ENCODE measurements at places on chromosomes 3 and 15.
A peak's percentile ranks its signal among the peaks of the same experiment; 100 is the strongest.

DNA sequence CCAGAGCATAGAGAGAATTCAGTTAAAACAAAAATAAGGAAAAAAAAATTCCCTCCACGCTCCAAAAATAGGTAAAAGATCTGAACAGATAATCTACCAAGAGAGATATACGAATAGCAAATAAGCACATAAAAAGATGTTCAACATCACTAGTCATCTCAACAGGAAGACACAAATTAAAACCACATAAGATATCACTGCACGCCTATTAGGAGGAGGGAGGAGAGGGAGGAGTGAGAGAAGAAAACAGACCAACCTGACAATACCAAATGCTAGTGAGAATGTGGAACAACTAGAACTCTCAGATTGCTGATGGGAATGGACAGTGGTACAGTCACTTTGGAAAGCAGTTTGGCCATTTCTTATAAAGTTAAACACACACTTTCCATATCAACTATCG, 212.5 kb downstream of the FMN1 start:
- no peak for DNase-seq

DNA sequence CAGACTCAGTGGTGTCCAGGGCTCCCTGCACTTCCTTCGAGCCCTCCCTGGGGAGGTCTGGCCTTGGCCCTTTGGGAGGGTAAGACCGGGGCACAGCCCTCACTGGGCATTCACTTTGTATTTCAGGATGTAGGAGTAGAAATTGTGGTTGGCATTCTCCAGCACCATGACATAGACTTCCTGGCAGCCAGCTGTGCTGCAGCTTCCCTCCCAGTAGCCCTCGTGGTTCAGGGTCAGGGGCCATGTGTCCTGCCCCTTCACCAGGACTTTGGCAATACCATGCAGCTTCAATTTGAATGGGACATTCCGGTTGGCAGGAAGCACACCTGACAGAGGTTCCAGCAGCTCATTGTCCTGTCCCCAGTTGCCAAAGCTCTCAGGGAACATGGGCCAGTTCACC, 47.3 kb downstream of the KY start:
- DNase-seq, result no peak

GRCh38 chr3:38601956-38602550, 47.4 kb downstream of the SCN5A start:
- DNase-seq, result peak; percentile 74

DNA sequence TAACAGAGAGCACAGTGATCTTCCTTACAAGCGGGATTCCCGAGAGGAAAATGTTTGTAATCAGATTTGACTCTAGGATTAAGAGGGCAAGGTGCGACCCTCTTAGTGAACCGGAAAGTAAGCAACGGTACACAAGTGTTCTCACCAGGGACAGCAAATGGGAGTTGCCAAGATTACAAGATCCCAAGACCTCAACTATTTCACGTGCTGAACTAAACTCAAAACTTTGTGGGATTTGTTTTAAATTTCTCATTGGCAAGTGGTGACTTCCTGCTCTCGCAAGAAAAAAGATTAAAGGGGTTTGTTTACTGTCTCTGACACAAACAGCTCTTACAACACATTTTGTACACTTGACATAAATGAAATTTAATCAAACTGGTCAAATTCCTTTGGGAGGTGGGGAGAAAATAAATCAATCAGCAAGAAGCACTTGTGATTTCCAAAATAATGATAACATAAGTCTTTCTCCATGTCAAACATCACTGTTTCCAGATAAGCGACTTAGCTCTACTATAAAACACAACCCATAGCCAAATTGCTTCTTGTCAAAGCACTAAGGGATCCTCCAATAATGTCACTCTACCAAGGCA, 2.2 kb upstream of the PGPEP1L start:
- no peak for DNase-seq

DNA sequence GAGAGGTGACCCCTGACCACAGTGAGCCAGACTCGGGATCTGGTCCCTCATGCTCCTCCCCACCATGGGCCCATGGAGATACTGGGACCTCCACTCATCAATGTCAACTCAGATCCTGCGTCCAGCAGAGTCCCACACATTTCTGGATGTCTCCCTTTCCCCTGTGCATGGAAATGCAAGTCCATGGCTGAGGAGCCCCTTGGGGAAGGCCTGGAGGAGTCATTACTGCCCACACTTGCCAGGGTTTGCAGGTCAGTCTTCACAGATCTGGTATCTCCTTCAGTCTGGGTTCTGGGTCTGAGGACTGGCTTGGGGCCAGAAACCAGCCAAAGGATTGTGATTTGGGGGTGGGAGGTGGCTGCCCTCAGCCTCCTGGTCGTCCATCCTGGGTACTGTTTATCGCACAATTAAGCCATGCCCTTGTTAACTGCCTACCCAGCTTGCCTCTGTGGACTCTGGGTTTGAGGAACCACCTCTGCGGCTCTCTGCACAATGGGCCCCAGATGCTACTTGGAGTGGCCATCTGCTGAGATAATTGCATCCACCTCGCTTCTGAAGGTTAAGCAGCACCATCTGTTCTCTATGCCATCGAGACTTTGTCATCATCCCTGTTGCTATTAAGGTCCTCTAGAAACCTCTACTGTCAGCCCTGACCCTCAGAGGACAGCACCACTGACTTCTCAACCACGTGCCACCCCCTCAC, 49.9 kb upstream of the KLF13 start:
- DNase-seq, result peak; percentile 74

DNA sequence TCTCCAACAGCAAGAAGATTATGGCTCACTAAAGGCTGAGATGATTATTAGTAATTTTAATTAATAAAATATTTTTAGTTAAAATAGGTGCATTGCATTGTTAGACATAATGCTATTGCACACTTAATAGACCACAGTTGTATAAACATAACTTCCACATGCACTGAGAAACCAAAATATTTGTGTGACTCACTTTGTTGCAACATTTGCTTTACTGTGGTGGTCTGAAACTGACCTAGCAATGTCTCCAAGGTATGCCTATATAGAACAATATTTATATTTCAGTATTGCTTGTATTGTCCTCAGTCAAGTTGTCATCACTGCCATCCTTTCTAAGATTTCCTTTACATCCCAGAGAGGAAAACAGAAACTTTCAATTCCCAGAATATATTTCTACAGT, 1215.2 kb downstream of the SI start:
- DNase-seq, result no peak

GRCh38 chr3:156834435-156834834, 8.3 kb downstream of the LEKR1 start:
- DNase-seq, result no peak

- DNase-seq, result peak; percentile 76
Observed at GRCh38 chr3:197428117-197428801, 127.5 kb downstream of the BDH1 start.

DNA sequence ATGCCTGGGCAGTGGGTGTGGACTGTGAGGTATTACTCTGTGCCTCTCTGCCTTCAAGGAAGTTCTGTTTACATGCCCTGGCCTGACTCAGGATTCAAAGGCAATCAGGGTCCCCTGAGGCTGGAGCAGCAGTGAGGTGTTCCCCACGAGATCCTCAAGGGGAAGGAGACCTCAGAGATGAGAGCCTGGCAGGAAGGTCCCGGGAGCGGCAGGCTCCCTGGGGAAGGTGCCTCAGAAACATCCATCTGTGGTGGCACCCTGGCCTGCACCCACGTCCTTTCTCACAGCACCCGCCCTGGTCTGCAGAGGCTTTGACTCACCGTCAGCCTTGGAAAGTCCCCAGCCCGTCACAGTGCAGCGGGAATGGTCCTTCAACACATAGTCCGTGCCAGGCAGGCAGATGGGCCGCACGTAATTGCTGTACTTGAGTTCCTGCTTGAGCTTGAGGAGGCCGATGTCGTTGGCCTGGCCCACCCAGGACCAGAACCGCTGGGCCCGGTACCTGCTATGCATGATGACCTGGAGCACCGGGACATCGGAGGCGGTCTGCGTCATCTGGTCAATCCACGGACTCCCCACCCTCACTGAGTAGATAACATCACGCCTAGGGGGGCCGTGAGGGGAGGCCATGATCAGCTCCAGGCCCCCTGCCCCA, 3.6 kb downstream of the PRSS50 start:
- DNase-seq, result no peak

GRCh38 chr15:68846851-68847439, 26.2 kb upstream of the ANP32A start:
- no peak for DNase-seq

- no peak for DNase-seq
Observed at GRCh38 chr15:47661661-47662180, 55.6 kb upstream of the SEMA6D start.

GRCh38 chr15:90360746-90361145, 8.7 kb downstream of the ZNF774 start:
- no peak for DNase-seq

GRCh38 chr3:3586336-3586735, 212.9 kb upstream of the LRRN1 start:
- DNase-seq, result no peak

DNA sequence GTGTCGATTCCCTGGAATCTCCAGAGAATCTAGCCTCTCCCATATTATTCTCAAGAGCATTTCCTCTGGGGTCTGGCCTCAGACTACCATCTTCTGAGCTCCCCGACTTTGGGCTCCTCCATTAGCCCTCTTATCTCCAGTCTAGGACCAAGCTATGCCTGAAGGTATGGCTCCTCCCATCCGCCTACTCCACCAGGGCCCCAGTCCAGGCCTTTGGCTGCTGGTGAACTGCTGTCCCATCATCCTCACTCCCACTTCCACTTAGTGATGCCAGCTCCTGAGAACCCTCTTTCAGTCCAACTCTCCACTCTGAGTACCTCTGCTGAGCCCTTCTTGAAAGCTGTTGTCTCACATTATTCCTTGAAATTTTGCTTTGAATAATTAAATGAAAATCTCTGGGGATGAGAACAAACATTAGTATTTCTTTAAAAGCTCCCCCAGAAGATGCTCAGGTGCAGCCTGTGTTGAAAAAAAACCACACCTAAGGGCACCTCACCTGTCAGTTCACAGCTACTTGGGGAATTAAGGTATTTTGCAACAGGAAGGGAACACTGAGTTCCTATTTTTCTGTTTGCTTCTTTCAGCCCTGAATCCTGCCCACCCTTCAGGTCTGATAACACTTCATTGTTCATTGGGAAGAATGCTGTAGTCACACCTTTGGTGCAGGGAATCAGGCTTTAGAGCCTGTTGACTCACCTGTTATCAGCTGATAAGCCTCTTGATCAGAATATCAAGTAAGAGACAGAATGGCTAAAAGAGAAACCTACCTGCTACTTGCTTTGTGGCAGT, 9.5 kb downstream of the CLDN18 start:
- no peak for DNase-seq

GRCh38 chr3:27939940-27940339, 217.8 kb upstream of the EOMES start:
- no peak for DNase-seq

DNA sequence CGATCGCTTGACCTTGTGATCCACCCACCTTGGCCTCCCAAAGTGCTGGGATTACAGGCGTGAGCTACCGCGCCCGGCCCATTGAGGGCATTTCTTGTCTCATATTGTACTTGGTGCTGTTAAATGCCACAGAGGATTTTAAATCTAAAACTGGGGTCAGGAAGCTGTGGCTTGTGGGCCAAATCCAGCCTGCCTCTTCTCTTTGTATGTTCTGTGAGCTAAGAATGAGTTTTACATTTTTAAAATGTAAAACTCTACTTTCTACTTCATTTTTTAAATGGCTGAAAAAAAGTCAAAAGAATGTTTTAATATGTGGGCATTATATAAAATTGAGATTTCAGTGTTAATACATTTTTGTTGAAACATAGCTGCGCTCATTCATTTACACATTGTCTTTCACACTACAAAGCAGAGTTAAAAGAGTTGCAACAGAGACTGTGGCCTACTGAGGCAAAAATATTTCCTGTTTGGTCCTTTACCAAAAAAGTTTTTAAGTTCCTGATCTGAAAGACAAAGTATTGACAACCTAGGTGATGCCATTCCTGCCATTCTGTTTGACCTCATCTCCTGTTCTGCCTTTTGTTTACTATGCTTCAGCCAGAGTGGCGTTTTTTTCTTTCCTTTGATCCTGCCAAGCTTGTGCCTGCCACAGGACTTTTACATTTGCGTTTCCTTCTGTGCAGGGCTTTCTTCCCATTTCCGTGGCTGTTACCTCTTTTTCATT, 50.4 kb downstream of the PDCD6IP start:
- no peak for DNase-seq

DNA sequence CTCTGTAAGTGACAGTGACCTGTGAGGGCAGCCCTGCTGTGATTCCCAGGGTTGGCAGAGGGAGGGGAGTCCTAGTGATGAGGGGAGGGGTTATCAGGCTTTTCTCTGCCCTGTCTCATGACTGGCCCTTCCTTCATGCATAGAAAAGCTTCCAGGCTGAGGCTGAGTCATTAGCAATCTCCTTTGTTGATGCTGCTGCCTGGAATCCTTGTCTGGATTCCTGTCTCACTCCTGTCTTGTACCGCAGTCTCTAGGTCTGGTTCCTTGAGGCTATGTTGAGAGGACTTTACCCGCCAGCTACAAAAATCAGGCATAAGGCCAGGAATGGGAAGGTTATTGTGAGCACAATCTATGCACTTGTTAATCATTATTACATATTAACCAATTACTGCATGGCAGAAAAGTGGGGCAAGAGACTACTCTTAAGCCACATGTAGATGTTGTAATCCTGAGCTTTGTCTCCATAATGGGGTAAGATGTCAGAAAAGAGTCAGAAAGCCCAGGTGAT, 7.2 kb downstream of the KLHL6 start:
- no peak for DNase-seq

GRCh38 chr15:61146931-61147230, 82.2 kb downstream of the RORA start:
- no peak for DNase-seq

- no peak for DNase-seq
Observed at GRCh38 chr3:65685621-65686235, 353.0 kb downstream of the MAGI1 start.

- DNase-seq, result no peak
Observed at GRCh38 chr3:32758375-32758753, 59.4 kb upstream of the TRIM71 start.

DNA sequence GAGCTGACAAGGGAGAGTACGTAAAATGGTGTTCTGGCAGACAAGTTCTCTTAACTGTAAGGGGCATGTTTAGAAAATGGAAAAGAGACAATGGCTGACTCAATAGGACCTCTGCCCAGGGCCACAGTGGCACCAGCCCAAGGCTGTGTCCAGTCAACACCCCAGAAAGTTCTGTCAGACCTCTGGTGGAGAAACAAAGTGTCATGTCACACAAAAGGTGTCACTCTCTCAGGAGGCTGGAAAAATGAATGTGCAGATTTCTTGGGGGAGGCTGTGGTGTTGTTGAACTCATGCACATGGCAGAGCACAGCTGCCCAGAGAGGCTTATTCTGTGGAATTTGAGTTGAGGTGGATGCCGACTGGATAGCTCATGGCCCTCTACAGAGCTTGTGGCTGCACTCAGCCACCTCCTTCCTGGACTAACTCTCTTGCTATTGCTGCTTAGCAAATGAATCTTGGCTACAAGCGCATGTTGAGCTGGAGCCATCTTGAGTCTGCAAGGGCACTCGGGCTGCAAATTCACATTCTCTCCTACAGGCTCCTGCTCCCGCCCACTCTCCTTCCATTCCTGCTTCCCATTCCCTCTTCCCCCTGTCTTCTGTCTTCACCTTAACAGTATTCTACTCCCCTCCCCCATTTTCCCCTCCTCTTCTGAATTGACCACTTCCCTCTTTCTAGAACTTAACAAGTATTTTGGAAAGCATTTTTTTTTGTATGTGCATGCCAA, 55.8 kb upstream of the SLC7A14 start:
- DNase-seq, result no peak

- DNase-seq, result no peak
Observed at GRCh38 chr15:63094495-63094931, 27.1 kb upstream of the LACTB start.

Data from D341Med (cell line).